Osteocyte (in vitro differentiated cells): ENCODE measurements at places on chromosomes 13 and 19. TPM values are rescaled to one million over a fixed set of nuclear protein-coding genes. Genes with fewer than 3 reads are reported as not detected.

GRCh38 chr13:89660752-89661151, 1686.7 kb upstream of the MIR17HG start:
- no peak for DNase-seq

GRCh38 chr13:60402022-60402421, 5.0 kb downstream of the TDRD3 start:
- DNase-seq = no peak

DNA sequence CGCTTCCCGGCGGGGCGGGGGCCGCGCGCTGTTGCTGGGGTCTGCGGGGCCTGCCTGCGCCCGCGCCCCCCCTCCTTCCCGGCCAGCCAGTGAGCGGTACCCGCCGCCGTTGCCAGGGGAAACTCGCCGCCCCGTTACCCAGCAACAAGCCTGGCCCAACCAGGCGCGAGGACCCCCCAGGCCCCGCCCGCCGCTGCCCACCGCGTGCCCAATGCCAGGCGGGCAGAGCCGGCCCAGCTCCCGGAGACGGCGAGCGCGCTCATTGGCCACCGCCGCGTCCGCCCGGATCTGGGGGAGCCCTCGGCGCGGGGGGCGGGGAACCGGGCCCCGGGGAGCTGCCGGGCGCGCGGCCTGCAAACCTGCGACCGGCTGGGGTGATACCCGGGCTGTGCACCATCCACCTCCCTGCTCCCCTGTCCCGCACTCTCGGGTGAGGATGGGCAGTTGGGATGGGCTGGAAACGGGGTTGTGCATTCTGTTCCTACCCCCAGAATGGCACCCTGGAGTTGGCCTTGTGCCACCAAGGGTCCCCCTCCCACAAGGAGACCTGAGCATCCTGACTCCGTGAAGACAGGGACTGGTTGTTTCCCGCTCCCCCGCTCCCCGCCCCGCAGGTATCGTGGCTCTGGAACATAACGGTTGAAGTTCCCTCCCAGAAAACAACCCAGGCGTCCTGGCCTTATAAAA, 8.8 kb upstream of the BBC3 start:
- DNase-seq = peak; percentile 94

DNA sequence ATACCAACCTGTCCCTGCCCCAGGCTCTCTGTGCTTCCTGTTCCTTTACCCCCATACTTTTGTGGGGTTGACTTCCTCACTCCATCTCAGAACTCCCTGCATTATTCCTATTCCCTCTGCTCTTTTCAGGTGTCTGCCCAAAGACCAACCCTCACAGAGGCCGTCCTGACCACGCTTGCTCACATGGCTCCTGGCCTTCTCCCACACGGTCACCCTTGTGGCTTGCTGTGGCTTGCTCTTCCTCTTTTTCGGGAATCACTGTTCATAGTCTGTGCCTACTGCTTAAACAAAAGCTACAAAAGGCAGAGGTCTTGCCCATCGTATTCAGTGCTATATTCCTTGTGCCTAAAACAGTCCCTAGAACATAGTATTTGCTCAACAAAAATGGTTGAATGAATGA, 25.2 kb upstream of the ARGLU1 start:
- DNase-seq = no peak

GRCh38 chr19:47111006-47111621, 2.5 kb downstream of the ZC3H4 start:
- no peak for DNase-seq

GRCh38 chr19:861756-862580, 2.5 kb downstream of the CFD start:
- peak; percentile 84 for DNase-seq

DNA sequence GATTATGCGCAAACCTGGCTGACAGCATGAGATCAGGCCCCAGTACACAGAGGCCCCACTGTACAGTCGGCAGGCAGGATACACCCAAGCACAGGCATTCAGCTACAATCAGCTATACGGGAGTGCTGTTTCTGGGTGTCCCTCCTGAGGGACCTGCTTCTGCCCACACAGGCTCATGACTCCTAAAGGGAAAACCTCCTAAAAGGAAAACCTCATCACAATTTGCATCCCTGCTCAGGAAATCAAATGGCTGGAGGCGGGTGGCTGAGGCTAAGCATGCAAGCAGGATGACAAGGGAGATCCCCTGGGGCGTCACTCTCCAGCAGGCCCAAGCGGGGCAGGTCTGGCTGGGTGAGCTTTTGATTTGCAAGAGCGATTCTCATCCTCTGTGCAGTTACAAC, 99.8 kb downstream of the CRYL1 start:
- DNase-seq = no peak

- no peak for DNase-seq
Observed at GRCh38 chr19:19849056-19849455, 16.6 kb upstream of the ZNF253 start.

DNA sequence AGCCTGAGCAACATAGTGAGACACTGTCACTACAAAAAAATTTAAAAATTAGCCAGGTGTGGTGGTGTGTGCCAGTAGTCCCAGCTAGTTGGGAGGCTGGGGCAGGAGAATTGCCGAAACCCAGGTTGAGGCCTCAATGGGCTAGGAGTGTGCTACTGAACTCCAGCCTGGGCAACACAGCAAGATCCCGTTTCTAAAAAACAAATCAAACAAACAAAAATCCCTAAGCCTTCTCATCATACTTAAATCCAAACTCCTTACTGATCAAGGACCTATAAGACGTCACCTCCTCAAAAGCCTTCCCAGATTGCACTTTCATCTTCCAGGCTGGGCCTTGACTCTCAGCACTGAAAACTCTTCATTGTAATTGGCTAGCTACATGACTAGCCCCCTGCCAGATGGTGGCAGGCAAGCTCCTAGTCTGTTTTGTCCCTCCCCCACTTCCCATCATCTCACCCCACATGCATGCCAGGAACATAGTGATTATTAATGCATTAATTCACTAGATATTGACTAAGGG, 17.5 kb upstream of the NANOS3 start:
- no peak for DNase-seq

DNA sequence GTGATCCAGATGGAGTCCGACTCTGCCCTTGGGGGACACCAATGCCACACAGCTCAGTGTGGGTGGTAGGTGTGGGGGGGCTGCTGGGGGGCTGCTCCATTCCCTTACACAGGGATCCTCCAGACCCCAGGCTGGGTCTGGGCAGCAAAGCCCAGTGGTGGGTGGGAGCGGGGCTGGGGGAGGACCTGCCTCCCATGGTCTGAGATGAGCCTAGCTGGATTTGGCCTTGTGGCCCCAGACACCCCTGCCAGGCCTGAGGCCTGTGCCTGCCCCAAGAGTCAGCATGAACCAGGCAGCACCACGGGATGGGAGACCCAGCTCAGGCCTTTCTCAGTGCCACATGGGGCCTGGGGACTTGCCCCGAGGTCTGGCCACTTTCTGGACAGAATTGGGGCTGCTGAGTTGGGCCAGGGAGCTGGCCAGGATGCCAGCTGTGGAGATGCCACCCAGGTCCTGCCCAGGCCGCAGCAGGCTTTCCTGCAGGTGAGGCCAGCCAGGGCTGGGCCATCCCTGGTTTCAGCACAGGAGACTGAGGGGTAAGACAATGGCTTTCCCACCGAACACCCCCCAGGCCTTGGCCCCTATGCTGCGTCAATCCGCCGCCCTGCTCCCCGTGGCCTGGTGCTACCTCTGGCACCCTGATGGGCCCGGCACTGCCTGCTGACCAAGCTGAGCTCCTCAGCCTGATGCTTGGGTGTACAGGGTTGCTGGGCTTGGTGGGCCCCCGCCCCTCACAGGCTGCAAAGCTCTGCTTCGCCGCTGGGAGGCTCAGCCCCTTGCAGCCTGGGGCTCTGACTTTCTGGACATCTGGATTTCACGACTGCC, 24.2 kb downstream of the CEBPG start:
- DNase-seq = no peak

The TTC9B gene
- not detected in 2 replicates for total RNA-seq

The SIAH3 gene
- total RNA-seq = not detected in 2 replicates

The THSD1 gene
- total RNA-seq = 3.1 and 3.7 TPM in 2 replicates

The MEIS3 gene
- total RNA-seq = 93.8 and 99.0 TPM in 2 replicates

The HSPBP1 gene
- 29.8 and 33.2 TPM in 2 replicates for total RNA-seq

The PLEKHJ1 gene
- total RNA-seq = 40.7 and 45.7 TPM in 2 replicates

The B3GNT3 gene
- not detected in 2 replicates for total RNA-seq

The FCHO1 gene
- total RNA-seq = 0.56 and 1.0 TPM in 2 replicates

The SRRM5 gene
- 0.24 and 0.35 TPM in 2 replicates for total RNA-seq

The GARIN5A gene
- 1.8 and 2.0 TPM in 2 replicates for total RNA-seq

The SMIM44 gene
- total RNA-seq = not detected in 2 replicates

The CGB8 gene
- not detected in 2 replicates for total RNA-seq

The CBLC gene
- total RNA-seq = not detected in 2 replicates
